Posterior cingulate gyrus (tissue), 11 donors: ENCODE measurements at places on chromosomes 2 and 18.

DNA sequence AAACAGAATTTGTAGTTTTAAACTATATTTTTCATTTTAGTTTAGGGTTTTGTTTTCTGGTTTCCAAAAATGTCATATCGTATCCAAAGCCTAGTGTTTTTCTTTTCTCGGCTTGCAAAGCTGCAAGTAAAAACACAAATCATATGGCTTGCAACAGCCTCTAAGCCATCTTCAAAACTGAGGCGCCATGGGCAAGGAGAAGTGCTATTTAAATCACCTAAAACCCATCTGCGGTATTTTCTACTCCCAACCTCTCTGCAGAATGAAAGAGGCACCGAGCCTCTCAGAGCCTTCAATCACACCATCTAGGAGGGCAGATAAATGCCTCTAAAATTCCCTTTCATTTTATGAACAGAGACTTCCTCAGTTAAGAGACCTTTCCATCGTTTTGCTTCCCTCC lies 25.2 kb downstream of the FECH start:
- DNase-seq = no peak

- DNase-seq = no peak
These were observed 80.7 kb upstream of the MEX3C start for GRCh38 chr18:51278045-51278649.

- DNase-seq = no peak
These were observed 107.3 kb upstream of the MGAT5 start for GRCh38 chr2:134146620-134147019.

DNA sequence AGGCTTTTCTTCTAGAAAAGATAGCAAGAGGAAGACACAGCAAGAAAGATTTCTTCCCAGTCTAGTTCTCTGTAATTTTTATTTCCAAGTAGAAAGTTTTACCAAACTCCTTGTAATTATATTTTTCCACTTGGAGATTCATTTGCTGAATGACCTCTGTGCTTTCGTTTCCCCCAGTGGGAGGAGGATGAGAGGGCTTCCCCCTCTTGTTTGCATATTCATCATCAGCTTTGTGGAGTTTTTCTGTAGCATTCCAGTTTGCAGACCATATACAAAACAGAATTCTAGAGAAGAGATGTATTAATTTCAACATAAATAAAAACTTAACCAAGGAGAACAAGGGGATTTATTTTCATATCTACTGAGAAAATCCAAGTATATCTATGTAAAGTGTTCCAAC lies 51.3 kb downstream of the RMDN2 start:
- DNase-seq = no peak

DNA sequence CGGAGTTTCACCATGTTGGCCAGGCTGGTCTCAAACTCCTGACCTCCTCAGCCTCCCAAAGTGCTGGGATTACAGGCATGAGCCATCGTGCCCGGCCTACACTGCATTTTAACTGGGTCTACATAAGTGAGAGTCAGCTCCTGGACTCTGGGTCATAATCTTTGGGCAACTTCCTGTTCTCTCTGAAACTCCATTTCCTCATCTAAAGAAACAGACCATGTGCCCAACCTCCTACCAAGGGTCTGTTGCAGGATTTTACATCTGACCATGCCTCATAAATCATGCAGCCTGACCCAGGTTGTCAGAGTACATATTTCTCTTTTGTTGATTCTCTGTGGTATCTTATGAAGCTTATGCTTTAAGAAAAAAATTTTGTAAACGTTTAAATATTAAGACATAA lies 280.4 kb downstream of the ALPK2 start:
- DNase-seq = no peak

- DNase-seq = no peak
These were observed 70.6 kb upstream of the KLF7 start for GRCh38 chr2:207236156-207236935.

DNA sequence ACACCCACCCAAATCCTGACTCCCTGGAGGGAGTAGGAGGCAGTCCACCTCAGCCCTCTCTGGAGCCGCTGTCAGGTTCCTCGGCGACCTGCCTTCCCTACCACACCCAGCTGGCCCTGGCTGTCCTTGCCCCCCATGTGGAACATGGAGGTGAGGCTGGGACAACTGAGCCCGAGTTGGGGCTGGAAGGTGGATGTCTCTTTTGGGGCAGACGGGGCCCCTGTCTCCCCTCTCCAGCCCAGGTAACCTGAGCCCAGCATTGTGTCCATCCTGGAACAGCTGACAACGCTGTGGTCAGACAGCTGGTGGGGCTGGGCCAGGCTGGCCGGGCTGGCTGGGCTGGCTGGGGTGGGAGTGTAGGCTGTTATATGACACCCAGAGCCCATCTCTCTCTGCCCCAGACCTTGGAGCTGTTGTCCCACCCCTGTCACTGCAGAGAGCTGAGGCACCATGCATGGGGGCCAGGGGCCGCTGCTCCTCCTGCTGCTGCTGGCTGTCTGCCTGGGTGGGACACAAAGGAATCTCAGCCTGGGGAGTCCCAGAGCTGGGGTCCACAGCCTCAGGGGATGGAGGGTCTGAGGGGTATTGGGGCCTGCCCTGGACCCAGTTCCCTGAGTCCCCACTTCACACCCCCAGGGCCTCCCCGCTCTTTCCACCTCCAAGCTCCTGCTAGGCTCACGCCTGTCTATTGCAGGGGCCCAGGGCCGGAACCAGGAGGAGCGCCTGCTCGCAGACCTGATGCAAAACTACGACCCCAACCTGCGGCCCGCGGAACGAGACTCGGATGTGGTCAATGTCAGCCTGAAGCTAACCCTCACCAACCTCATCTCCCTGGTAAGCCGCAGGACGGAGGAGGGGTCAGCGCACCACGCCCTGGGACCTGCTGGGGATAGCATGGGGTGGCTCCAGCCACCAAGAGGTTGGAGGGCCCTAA lies at the start of gene CHRNG:
CHRNG (plus strand) TSS at position 395 of the 934 bp plus-strand sequence; CDS start at position 451, 56 bp downstream.
- DNase-seq = no peak

DNA sequence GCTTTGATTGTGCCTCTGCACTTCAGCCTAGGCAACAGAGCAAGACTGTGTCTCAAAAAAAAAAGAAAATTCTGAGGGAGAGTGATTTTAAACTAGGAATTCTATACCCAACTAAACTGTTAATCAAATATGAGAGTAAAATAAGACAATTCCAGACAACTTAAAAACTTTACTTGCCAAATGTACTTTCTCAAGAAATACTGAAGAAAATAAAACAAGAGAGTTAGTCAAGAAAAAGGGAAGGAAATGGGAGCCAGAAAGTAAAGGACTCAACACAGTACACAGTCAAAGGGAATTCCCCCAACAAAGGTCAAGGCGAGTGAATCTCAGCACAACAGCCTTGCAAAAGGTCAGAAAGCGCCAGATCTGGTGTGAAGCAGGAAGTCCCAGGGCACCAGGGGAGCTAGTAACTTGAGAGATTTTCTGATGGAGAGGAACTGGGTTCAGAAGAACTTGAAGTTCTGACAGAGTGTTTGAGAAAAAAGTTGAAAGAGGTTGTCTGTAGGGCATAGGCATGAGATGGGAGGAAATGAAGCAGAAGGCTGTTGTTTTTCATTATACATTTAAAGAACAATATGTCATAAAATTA lies 22.6 kb upstream of the TBC1D8 start:
- no peak for DNase-seq

GRCh38 chr2:102886216-102886893 lies 124.5 kb downstream of the TMEM182 start:
- DNase-seq = no peak

GRCh38 chr2:44786045-44786816 lies 155.3 kb upstream of the SIX3 start:
- DNase-seq = no peak

GRCh38 chr18:28801876-28802275 lies 624.9 kb upstream of the CDH2 start:
- DNase-seq = no peak

GRCh38 chr2:37616677-37617005 lies 54.8 kb downstream of the CDC42EP3 start:
- DNase-seq = no peak

- DNase-seq = no peak
These were observed 337.2 kb downstream of the NBAS start for GRCh38 chr2:15223887-15224286.

DNA sequence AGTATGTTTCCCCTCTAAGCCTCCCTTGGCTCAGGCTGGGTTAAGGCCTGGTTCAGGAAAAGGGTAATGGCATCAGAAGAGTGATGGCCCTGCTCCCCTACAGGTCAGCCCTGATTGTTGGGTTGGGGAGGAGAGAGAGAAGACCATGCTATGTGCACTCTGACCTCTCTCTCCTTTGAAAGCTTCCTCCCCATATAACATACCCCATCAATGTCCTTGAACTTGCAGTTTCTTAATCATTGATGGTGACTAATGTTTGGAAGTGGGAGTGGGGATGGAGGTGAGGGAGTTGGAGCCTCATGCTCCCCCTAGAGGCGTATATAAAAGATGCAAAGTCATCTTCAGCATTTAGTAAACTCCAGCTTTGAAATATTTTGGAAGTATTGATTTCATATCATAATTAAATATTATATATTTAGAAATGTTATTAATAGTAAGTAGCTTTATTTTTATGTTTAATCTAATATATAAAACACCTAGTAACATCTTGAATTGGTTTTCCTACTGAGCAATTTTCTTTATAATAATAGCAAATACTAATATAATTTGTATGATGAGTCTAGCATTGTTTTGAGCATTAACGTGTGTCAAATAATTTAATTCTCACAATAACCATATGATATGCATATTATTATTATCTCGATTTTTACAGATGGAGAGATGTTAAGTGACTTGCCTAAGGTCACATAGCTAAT lies 8.8 kb downstream of the PLCL1 start:
- DNase-seq = no peak

GRCh38 chr2:188318161-188318749 lies 26.6 kb downstream of the GULP1 start:
- DNase-seq = no peak

- DNase-seq = no peak
These were observed 56.8 kb downstream of the ATF2 start for GRCh38 chr2:175111200-175111657.

DNA sequence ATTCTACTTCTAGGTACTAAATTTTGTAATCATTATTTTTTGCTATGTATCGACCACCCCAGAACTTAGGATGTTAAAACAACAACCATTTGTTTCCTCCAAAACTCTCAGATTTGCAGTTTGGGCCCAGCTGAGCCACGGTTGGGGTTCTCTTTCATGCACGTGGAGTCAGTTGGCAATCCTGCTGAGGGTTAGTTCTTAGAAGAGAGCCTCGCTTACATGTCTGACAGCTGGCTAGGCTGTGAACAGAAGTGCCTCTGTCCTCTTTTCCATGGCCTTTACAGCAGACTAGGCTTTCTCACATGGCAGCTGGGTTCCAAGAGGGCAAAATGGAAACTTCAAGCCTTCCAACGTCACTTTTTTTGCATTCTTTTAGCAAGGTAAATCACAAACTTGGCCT lies 9.3 kb upstream of the RGPD4 start:
- no peak for DNase-seq

- DNase-seq = no peak
These were observed 297.2 kb upstream of the SLC14A2 start for GRCh38 chr18:45317948-45318640.

- no peak for DNase-seq
These were observed 5.3 kb downstream of the COL3A1 start for GRCh38 chr2:188979187-188980114.

GRCh38 chr18:23838233-23838632 lies 149.0 kb downstream of the LAMA3 start:
- DNase-seq = no peak

- no peak for DNase-seq
These were observed 114.8 kb upstream of the ZNF236 start for GRCh38 chr18:76707534-76707933.

DNA sequence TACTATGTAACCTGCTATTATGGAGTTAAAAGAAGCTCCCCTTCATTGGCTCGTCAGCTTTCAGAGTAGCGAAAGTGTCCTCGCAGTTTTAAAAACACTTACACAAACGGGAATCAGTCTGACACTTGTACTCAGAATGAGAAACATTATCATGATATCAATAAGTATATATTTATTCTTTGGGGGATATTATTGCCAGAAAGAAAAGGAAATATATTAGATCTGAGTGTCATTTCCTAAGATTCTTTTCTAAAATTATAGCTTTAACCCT lies 584.5 kb downstream of the ZEB2 start:
- no peak for DNase-seq

DNA sequence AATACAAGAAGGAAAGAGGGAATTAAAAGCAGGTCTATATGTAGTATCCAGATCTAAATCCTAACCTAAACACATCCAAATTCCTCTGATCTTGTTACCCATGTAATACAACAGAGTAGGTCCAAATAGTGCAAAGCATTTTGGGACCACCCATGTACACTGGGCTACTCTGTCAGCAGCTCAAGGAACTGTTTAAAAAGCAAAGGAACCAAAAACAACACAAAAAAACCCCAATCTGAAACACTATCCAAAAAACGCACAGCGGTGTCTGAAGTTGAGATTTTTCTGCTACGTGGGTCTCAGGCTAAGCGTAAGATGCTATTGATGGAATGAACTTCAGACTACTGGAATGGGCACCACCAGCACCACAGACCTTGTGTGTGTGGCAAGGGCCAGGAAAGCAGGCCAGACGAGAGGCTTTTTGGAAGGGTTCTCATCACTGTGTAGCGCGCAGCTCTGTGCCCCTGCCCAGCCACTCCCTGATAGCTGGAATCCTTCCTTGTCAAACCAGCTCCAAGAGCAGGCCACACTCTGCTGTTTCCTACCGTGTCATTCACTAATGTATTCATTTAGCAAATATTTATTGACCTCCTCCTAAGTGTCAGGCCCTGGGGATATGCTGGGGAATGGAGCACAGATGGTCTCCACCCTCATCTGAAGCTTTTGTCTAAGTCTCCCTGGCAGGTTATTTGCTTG lies 101.4 kb downstream of the COLEC12 start:
- no peak for DNase-seq

GRCh38 chr2:29834036-29834540 lies 87.3 kb downstream of the ALK start:
- DNase-seq = no peak

DNA sequence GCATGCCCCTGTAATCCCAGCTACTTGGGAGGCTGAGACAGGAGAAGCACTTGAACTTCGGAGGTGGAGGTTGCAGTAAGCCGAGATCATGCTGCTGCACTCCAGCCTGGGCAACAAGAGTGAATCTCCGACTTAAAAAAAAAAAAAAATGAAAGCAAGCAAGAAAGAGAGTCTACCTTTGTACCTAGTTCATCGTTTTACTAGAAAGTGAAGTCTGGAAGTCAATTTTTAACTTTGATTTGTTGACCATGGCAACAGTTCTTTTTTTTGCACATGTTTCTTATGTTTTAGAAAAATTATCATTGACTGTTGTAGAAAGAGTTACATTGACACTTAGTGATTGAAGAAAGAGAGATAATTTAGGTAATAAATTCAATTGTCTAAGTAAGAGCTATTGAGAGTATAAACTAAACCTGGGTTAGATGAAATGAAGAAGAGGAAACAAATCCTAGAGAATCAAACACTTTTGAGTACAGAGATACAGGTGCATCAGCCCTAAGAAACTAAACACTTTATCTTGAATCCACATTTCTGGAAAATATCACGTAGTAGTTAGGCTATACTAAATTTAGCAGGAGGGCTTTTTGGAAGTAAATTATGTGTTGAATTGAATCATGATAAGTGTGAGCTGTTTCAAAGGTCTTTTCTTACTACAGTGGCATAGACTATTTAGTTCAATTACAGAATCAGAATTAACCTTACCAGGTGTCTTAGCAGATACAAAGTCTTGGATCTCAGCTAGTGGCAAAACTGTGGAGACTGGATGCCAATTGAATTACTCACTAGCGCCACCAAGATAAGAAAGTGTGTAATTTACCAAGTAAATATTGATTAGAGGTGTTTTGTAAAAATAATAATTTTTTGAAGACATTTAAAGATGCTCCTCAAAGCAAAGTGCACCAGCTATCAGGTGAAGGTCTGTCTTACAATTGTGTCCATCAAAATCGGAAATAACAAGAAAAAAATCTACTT lies 303.4 kb upstream of the NRXN1 start:
- DNase-seq = no peak

GRCh38 chr2:143453981-143454511 lies 324.8 kb downstream of the ARHGAP15 start:
- DNase-seq = no peak
